T follicular helper cell (primary cell): ENCODE measurements at places on chromosomes 6 and 20.

- no peak for DNase-seq
Measured at GRCh38 chr6:114839019-114839418, 496.2 kb upstream of the HS3ST5 start.

DNA sequence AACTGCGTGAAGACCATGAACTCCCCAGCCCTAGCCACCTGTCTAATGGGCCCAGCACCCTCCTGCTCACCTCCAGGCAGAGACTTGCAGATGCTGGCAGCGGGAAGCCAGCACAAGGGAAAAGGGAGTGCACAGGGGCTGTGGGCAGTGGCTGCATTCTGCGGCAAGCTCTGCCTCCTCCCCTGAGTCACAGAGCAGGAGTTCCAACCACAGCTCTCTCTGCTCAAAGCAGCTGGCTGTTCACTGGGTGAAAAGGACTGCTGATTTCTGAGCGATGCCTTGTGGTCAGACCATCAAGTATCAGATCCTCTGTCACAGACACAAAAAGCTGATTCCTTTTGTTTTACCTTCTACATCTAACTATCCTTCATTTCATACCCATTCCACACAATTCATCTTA, 10.5 kb downstream of the NKX2-2 start:
- no peak for DNase-seq

DNA sequence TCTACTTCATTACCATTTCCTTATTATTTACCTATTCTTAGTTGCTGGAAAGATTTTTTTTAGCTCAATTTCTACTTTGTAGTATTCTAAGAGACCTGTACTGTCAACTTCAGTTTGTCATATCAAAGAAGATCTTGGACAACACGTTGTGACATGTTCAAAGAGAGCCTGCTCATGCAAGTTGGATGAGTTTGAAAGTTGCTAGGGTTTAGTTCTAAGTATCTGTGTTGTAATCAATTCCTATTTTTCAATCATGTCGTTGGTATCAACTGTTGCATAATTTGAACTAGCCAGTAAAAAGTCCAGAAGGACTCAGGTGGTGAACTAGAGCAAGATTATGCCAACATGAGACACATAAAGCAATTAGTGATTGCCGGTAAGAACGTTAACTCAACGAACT, 30.2 kb downstream of the PKIB start:
- no peak for DNase-seq

GRCh38 chr6:142941018-142941417, 4.0 kb downstream of the HIVEP2 start:
- no peak for DNase-seq

- no peak for DNase-seq
Measured at GRCh38 chr6:73508776-73509175, 12.1 kb downstream of the EEF1A1 start.

DNA sequence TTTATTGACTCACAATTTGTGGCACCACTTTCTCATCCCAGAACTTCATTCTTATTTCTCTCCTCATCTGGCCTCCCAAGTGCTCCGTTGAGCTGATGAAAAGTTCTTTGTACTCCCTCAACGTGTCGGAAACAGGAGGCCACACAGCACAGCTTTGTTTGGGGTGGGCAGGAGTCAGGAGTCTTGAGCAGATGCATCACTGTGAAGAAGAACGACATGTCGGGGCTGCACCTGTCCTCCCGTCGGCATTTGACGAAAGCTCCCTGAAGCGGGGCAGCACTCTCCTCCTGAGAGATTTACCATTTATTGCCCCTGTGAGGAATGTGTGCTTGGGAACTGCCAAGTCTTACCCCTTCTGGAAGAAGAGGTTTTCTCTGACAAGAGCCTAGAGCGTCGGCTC, 28.1 kb downstream of the TAF8 start:
- DNase-seq = no peak

DNA sequence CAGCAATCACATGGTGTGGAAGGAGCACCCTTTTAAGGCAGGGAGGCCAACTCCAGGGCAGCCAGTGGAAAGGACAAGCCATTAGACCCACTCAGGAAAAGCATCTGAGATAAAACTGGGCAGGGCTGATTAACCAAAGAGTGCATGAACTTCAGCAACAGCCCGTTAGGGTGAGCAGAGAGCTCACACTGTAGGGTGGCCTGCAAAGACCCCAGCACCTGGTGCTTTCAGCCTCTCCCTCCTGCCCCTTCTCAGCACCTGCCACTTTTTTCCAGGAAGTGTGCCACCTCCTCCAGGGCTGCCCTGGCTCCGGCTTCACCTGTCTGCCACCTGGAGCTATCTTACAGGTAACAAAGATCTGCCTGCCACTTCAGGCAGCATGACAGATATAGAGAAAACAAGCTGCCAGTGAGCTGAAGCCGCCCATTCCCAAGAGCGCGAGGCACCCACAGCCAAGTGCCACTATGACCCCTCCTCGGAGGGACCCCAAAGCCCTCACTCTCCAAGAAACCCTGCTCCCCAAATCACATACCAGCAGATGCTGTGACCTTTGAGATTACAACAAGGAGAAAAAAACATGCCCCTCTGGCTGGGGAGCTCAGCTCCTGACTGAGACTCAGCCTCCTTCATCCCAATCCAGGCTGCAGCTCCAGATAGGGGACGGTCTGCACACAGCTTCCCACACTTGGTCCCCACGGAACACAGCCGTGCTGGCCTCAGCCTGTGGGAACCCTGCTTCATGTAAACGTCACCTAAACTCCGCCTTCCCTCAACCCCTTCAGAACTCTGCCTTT, 71.2 kb downstream of the ABHD12 start:
- no peak for DNase-seq

DNA sequence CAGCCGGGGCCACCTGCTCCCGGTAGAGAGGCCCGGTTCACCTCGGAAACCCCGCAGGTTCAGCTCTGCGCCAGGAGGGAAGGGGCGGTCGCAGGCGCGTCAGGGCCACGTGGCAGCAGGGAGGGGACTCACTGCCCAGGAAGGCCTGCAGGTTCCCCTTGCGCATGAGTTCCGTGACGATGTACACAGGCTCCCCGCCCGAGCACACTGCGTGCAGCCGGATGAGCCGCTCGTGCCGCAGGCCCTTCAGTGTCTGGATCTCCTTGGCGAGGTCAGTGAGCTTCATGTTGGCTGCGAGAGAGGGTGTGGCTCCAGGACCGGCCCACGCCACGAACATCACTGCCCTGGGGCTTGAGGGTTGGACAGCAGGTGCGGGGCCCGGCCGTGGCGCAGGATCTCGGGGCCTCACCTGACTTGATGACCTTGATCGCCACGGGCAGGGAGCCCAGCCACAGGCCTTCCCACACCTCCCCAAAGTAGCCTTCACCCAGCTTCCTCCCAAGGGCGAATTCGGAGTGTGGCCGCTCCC, 4.9 kb upstream of the PTK6 start:
- no peak for DNase-seq

DNA sequence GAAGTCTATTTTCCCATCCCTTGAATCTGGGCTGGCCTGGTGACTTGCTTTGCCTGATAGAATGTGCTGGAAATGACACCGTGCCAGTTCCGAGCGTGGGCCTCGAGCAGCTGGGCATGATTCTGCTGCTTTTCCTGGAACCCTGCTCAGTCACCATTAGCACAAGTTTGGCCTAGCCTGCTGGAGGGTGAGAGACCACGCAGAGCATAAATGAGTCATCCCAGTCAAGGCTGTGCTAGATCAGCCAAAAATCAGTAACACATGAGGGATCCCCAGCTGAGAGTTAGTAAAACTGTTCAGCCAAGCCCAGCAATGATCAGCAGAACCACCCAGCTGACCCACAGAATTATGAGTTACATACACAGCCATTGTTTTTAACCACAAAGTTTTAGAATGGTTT, 74.8 kb upstream of the TOP1 start:
- DNase-seq = no peak

- DNase-seq = no peak
Measured at GRCh38 chr6:71197780-71198179, 90.8 kb upstream of the OGFRL1 start.

- no peak for DNase-seq
Measured at GRCh38 chr6:48475275-48475674, 364.3 kb upstream of the PTCHD4 start.

DNA sequence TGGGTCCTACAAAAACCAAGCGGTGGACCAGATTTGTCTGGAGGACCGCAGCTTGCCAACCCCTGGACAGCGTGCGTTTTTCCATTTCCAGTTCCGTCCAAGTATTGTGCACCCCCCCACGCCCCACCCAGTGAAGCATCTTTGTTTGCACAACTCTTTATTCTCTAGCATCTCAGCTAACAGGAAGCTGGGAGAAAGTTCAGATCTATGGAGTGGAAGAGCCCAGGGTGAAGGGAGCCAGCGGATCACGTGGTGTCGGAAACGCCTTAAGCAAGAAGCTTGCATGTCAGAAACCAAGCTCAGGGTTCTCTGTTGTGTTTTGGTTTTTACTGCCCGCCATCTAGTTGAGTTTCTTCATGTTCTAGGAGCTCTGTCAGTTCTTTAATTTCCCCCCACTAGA, 29.9 kb downstream of the ARID1B start:
- DNase-seq = no peak

DNA sequence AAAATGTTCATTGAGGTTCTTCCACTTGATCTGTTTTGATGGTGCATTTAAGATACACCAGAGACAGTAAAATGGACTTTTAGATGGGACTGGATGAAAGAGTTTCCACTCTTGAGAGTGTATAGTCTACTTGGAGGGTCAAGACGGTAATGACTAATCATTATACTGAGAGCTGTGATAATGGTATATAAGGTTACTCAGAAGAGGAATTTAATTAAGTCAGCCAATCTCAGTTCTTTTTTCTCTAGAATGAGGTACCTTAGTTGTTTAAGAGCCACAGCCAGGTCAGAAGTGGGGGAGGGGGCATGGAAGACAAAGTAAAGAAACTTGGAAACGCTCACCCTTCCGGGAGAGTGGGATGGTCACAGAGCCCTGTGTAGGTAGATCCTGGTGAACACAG, 123.9 kb downstream of the MAP3K4 start:
- no peak for DNase-seq

DNA sequence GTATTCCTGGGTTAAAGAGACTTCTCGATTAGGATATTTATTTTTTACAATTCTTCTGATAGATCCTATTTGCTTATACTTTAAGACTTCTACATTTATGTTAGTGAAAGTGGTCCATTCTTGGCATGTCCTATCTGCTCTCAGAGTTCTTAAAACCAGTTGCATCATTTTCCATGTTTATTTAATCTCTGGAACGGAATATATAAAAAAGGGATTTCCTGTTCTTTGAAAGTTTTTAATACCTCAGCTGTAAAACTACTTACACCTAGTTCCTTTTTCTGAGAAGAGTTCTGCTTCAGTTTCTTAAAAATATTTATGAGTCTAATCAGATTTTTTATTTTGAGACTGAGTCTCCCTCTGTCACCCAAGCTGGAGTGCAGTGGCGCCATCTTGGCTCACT, 18.0 kb upstream of the MYL9 start:
- DNase-seq = no peak

- DNase-seq = no peak
Measured at GRCh38 chr6:46741910-46742309, 4.8 kb upstream of the ANKRD66 start.

DNA sequence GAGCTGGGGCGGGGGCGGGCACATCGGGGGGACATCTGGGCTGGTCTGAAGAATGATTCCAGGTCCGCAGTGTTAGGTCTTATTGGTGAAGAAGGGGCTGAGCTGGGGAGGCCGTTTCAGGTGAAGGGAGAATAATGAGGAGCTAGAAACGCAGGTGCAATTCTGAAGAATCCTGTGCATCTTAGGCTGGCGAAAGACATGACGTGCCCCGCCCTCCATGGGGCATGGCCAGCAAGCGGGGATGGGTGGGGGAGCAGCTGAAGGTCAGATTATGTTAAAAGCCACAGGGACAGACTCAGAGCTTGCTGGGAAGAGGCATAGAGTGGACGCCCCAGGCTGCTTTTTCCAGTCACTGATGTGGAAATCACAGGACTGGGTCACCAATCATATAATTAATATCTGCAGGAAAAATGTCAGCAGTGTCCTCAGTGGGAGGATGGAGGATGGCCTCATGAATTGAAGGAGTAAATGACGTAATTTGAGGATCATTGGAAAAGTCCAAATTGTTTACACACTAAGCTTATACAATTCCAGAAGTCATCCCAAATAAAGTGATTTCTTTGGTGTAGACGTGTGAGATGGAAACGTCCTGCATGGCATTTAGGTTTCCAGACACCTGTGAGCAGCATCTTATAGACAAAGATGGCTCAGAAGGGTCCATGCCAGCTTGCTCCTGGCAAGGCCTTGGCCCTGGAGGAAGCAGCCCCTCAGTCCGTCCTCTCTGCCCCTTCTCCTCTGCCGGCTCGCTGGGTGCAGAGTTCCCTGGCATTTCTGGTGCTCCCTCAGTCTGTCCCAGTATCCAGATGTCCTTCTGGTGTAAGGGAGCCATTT, 109.6 kb upstream of the FRMD1 start:
- DNase-seq = no peak

GRCh38 chr6:474453-475185, 83.1 kb downstream of the IRF4 start:
- peak; percentile 50 for DNase-seq

DNA sequence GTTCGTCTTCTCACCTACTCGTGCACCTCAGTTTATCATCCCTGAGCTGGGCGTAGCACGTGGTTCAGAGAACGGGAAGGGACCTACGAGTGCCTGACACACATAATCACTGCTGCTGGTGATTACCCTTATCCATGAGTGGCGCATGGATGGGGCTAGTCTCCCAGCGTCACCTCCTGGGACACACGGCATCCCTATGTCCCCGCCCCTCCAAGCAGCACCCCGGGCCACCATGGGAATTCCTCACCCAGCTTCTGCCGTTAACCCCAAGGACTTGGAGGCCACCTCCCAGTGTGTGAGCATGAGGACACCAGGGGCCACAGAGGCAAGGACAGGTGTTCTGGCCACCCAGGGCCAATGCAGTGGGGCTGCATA, 9.8 kb downstream of the CHRNA4 start:
- no peak for DNase-seq

GRCh38 chr6:3081960-3082359, 13.7 kb downstream of the RIPK1 start:
- DNase-seq = no peak

DNA sequence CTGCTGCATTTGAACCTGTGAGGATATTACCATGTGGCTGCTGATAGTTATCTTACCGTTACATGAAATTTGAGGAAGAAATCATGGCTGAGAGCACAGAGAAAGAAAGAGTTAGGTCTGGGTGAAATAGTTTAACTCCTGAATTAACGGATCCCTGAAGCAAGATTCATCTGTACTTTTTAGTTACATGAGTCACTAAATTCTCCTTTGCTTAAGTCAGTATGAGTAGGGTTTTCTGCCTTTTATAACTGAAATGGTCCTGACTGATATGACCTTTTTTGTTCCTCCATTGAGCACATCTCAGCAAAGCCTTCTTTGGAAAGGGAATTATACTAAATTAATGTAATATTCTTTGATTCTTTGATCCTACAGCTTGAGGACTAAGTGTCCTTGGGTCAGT, 333.3 kb upstream of the ZFP64 start:
- no peak for DNase-seq

- DNase-seq = no peak
Measured at GRCh38 chr20:63657260-63657936, 714 bp upstream of the RTEL1 start.
